Effector CD8-positive, alpha-beta T cell (primary cell): ENCODE measurements at places on chromosomes 4 and X.

DNA sequence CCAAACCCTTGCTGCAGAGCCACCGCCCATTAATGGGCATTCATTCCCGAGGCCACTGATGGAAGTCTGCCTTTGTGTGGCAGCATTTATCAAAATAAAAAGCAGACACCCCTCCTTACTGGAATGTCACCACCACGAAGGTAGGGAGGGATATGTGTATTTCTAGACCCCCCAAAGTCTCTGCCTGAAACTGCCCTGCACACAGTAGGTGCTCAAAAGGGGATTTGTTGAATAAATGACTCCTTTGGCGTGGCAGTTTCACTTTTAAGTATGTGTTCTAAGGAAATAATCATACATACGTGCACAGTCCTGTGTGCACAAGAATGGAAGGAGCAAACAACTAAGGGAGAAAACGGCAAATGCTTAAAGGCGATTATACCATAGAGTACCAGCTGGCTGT, 23.6 kb upstream of the GLOD5 start:
- DNase-seq, result no peak

GRCh38 chr4:2104556-2105345, 45.6 kb downstream of the NAT8L start:
- no peak for DNase-seq

DNA sequence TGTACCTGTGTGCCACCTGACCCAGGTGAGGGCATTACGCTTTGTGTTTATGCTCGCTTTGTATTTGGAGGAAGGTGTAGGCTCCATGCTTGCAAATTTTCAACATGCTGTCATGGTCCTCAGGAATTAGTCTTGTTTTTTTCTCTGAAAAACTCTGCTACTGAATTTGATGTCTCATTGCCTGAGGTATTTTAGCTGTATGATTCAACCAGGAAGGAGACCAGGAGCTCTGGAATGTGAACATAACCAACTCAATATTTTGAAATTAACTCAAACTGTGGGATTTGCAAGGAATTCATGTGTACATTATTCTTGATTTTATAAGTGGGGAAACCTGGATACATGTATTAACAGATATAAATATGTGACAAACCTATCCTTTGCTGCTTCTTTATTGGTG, 134.1 kb downstream of the SLC4A4 start:
- no peak for DNase-seq

GRCh38 chrX:30635630-30636029, 17.6 kb upstream of the GK start:
- no peak for DNase-seq

GRCh38 chrX:101478366-101478765, 6.9 kb upstream of the ARMCX4 start:
- DNase-seq, result no peak

DNA sequence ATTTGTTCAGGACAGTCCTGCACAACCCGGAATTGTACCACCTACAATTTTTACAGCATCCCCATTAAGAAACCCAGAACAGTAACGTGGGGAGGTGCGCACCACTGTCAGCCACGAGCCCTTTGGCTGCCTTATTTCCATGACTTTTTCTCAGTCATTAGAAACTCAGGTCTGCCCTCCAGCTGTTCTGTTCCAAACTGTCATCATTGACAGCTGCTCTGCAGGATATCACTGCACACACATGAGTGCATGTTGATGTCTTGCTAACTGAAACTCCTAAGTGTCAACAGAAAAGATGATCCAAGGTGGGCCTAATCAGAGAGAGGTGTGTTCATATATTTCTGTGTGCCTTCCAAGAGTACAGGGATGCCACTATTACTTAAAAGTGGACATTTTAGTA, 123.4 kb downstream of the PARM1 start:
- no peak for DNase-seq

GRCh38 chr4:81635739-81636138, 164.0 kb upstream of the RASGEF1B start:
- DNase-seq, result no peak
